ENCODE measurements at places on chromosomes 1 and 21.
A peak's percentile ranks its signal among the peaks of the same experiment; 100 is the strongest.

DNA sequence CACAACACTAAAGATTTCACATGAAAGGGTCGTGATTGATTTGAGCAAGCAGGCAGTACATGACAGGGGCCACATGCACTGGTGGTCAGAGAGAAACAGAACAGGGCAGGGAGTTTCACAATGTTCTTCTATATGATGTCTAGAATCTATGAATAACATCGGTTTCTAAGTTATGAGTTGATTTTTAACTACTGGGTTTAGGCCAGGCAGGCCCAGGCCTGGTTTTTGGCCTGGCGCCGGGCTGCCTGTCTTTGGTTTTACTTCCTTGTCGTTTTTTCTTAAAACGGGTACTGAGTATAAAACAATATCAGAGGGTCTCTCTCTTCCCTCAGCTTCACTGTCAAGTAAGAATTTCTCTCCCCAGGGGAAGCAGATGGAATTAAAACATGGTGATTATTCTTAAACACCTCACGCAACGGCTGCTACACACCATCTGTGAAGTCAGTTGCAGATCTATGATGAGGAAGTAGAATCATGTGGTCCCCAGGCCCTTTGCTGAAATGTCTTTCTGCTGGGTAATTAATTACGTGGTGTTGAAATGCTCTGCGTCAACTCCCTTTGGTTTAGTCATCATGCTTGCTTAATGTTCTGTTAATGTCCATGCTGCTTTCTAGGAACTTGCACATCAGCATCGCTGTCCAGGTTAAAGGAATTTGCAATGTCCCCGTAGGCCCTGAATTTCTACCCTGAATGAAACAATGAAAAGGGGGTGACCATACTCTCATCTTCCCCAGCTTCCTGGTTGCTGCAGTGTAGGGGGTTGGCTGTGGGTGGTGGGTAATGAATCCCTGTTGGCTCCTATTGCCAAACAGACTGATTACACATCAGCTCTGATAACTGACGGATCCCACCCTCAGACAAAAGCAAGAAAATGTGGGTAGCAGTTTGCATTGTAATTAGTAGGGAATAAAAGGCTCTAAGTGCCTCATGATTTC, 70.3 kb downstream of the SERINC2 start:
- DNase-seq = no peak

GRCh38 chr1:223780318-223780717, 65.4 kb downstream of the TP53BP2 start:
- DNase-seq = no peak

DNA sequence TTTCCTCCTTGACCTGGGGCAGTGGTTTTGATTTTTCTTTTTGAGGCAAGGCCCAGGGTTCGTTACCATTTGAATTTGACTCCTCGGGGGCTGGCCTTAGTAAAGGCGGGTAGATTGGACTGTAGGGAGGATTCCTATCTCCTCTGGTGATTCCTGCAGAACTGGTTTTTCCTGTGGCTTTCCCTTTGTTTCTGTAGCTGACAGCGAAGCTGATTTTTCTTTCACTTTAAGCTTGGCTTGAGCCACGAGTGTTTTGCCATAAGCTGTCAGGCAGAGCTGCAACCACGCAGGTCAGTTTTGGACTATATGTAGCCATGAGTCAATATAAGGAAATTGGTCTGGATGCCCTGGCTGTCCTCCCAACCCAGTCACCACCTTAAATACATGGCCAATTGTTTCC, 28.7 kb upstream of the KCNJ15 start:
- DNase-seq = no peak

- DNase-seq = no peak
Measured at GRCh38 chr1:4656533-4657140, 2.2 kb downstream of the AJAP1 start.

DNA sequence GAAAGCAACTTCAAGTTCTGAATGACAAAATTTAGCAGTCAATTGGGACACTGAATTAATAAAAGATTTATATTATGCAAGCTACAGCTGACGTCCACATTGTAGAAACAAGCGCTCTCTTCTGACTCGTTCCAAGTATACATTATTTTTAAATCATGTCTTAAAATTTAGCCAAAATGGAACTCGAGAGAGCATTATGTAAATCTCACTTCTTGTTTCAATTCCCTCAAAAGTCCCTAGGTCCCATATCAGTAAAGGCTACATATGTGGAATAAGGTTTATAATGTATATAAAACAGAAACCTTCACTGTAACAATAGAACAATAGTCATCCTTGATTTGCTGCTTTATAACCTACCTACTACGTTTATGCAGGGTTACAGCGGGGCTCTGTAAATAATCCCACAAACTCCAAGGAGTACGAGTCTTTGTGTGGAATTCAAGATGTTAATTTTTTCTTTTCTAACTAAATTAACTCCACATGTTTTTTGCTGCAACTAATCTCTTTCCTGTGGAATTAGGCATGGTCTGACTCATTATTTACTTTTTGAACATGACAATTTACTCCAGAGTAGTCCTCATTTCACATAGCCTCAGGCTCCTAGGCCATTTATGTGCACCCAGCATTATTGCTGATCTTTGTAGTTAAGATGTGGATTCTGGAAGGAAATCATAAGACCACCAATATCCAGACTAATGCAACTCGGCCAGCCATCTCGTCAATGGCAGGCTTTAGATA, 785.1 kb downstream of the LTN1 start:
- no peak for DNase-seq

DNA sequence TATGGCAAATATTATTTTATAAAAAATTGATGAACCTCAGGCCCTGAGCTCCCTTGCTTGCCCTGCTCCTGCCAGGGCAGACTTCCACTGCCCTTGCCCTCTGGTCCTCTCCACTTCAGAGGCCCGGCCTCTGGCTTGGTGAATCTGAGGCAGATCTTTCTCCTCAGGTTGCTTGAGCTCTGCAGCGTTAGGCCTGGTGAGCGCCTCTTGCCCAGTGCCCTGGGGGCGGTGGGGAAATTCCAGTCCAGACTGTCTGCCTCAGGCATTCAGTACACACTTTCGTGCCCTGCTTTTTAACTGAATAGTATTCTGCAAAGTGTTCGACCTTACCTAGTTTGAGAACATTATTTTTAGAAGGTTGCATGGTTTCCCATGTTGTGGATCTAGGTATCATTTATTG, 98.2 kb downstream of the PCBP3 start:
- DNase-seq = no peak

DNA sequence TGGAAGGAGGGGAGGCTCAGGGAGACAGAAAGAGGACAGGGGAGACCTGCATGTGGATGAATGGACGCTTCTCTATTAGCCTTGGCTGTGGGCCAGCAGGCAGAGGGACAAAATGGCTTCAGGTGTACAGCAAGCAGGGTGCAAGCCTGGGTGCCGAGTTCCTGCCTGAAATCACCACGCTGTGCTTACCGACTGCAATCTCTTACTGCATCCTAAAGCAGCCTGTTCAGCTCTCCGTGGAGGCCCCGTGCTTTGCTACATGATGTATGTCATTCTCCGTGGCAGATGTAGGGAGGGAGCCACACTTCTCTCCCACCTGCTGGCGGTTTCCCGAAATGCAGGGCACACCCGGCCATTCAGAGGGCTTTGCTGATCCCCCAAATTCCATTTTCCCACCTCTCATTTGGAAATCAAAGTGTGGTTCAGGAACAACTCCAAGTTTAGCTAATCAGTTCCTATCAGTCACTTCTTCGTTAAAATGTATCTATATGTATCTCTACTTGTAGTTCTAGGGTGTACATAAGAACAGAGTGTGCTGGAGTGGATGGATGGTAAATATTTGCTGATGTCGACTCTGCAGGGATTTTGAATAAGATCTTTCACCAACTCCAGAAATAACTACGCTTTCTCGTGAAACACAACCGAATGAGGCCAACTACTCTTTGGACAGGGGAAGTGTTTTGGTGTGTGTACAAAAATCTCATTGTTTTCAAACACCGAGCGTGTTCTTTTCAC, 122.3 kb upstream of the BACE2 start:
- no peak for DNase-seq

- no peak for DNase-seq
Measured at GRCh38 chr1:17664322-17664721, 90.8 kb upstream of the ACTL8 start.

GRCh38 chr1:15011661-15012060, 141.9 kb upstream of the TMEM51 start:
- no peak for DNase-seq

- DNase-seq = no peak
Measured at GRCh38 chr1:195202241-195202640, 1406.0 kb downstream of the KCNT2 start.

GRCh38 chr1:175221557-175222175, 29.1 kb upstream of the KIAA0040 start:
- no peak for DNase-seq

- no peak for DNase-seq
Measured at GRCh38 chr1:183374825-183375224, 43.4 kb downstream of the NMNAT2 start.

DNA sequence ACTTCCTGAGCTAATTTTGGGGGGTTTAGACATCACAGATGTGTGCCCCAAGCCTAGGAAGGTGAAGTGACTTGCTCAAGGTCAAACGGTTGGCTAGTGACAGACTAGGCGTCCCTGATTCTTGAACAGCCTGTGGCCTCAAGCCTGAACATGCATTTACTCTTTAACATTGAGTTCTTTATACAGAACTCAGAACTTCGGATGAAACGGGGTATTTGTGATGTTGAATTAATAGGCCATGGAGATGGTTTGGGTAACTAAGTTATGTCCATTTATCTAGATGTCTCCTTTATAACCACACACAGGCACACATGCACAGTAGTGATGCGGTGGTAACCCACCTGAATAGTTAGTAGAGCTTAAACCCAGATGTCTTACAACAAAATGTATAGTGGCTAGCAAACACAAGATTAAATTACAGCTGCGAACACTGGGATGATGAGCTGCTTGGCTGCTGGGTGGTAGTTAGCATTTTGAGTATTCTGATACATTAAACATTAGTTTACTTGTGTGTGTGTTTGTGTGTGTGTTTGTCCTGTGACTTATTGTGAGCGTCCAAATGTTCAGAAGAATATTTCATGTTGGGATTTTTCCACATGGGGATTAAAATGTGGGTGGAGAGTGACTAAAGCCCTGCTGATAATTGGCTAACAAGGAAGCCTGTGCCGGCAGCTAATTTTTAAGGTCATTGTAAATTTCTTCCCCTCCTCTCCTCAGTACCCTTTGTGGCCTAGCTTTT, 2.3 kb downstream of the ATP1A1 start:
- DNase-seq = no peak

- no peak for DNase-seq
Measured at GRCh38 chr1:203680765-203681164, 54.1 kb downstream of the ATP2B4 start.

- no peak for DNase-seq
Measured at GRCh38 chr1:95640746-95641145, 406.7 kb downstream of the RWDD3 start.

GRCh38 chr1:9833632-9834031, 9.9 kb upstream of the CLSTN1 start:
- DNase-seq = no peak

- DNase-seq = peak; percentile 24
Measured at GRCh38 chr1:115138973-115139372, 49.7 kb upstream of the TSPAN2 start.

DNA sequence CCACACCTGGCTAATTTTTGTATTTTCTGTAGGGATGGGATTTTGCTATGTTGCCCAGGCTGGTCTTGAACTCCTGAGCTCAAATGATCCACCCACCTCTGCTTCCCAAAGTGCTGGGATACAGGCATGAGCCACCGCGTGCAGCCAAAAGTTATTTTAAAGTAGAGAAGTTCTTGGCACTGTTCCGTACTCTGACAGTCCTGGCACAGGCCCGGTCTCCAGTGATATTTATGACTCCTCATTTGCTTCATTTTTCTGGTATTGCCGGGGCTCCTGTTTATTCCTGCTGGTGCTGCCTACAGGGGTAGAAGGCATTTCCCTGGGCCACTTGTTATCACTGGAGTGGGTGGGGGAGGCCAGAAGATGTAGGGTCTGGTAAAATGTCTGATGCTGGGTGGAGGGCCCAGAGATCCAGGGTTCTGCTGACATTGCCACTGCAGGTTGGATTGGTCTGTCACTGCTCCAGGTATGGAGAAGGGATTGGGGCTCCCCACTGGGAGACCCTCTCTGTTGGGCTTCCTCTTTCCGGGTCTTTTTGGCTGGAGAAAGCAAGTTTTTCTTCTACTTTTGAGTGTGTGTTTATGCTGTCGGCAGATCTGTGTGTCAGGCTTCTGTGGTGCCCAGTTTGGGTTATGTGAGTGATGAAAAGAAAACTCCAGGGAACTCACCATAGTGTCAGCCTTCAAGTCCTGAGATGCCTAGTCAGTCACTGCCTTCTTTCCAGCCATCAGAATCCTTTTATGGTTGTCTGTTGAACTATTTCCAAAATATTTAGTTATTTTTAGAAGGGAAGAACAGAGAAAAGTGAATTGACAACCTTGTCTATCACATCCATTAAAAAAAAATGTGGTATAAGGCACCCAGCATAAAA, 4.5 kb downstream of the MROH7 start:
- no peak for DNase-seq

DNA sequence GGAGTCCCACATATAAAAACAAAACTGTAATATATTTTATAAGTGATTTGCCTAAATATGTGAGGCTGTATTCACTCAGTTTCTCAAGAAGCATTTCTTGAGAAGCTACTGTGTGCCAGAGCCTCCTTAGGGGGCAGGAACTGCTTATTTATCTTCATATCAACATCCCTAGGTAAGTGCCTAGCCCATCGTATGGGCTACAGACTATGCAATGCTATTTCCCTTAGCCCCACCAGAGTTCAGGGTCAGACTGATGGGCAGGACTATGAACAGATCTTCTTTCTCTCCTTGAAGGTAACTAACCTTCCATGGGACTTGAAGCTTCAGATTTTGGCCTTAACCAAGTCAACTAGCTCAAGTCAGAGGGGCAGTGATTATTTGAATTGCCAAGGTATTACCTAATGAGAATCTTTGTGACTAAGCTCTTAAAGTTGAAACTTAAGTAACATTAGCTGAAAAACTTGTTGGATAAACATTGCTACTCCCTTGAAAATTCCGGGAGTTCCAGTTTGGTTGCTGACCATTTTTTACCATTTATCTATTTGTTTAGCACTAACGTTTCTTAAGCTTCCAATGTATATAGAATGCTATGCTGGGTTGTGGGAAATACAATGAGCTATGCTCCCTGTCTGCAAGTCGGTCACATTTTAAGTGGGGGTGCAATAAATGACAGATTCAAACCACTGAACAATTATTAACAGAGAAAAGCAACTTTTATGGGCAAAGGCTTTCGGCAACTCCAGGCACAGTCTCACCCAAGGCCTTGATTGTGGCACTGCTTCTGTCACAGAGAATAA, 85.2 kb downstream of the GPR88 start:
- no peak for DNase-seq

GRCh38 chr1:225554216-225554812, 98.6 kb downstream of the ENAH start:
- DNase-seq = no peak

Data from activated CD4-positive, CD25-positive, alpha-beta regulatory T cell treated with anti-CD3 and anti-CD28 coated beads, Interleukin-2, amount 50 U/mL, for 16 hours (primary cell).